ENCODE measurements at places on chromosomes 7 and 10. TPM values are rescaled to one million over a fixed set of nuclear protein-coding genes. Genes with fewer than 3 reads are reported as not detected.

DNA sequence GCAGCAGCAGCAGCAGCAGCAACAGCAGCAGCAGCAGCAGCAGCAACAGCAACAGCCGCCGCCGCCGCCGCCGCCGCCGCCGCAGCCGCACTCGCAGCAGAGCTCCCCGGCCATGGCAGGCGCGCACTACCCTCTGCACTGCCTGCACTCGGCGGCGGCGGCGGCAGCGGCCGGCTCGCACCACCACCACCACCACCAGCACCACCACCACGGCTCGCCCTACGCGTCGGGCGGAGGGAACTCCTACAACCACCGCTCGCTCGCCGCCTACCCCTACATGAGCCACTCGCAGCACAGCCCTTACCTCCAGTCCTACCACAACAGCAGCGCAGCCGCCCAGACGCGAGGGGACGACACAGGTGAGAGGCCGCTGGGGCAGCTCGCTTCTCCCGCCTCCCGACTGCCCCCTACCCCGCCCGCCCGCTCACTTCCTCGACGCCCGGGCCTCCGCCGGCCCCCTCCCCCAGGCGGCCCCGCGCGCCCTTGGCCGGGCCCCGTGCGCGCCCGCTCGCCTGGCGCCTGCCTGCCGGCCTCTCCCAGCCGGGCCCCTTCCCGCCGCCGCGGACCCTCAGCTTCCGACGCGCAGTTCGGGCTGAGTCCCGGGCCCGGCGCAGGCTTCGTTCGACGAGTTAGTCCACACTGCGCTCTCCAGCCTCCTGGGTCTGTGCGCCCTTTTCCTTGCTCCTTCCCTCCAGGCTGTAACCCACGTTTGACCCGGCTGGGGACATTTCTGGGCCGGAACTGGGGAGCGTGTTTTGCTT lies 882 bp downstream of the DLX6 start:
- H3K36me3 ChIP-seq = no peaks in the 10 kb centered on the region
- no peak overlapping the region for H3K4me3 ChIP-seq
- H3K27ac ChIP-seq = no peak overlapping the region
- H3K4me1 ChIP-seq = peaks cover 12% of the 10 kb centered on the region

GRCh38 chr10:124935946-124936345 lies 6.0 kb upstream of the ZRANB1 start:
- DNase-seq = no peak
- no peak overlapping the region for H3K27ac ChIP-seq
- H3K4me3 ChIP-seq = no peak overlapping the region
- H3K36me3 ChIP-seq = no peaks in the 10 kb centered on the region
- no peaks in the 10 kb centered on the region for H3K27me3 ChIP-seq

DNA sequence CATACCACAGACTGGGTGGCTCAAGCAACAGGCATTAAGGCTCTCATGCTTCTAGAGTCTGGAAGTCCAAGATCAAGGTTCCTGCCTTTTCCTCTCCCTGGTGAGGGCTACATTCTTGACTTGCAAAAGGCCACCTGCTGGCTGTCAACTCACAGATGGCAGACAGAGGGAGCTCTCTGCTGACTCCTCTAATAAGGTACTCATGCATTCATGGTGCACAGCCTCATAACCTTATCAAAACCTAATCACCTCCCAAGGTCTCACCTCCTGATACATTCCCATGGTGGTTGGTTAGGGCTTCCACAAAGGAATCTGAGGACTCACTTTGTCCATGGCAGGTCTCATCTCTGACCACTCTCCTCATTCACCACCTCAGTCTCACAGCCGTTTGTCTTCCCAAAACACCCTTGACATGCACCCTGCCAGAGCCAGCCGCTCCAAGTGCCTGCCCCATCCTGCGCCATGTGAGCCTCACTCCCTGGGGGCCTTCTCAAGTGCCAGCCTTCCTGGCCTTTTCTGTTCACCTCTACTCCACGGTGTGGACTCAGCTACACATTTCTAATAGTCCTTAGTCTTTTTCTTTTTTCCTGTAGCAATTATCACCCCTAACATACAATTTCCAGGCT lies 400.3 kb upstream of the ADARB2 start:
- no peaks in the 10 kb centered on the region for H3K4me1 ChIP-seq
- no peak overlapping the region for H3K4me3 ChIP-seq
- H3K27me3 ChIP-seq = no peaks in the 10 kb centered on the region
- H3K36me3 ChIP-seq = no peaks in the 10 kb centered on the region

GRCh38 chr10:122143238-122143841 lies 127.8 kb upstream of the BTBD16 start:
- no peaks in the 10 kb centered on the region for H3K27me3 ChIP-seq
- H3K4me1 ChIP-seq = no peaks in the 10 kb centered on the region
- H3K4me3 ChIP-seq = no peak overlapping the region
- no peaks in the 10 kb centered on the region for H3K36me3 ChIP-seq
- H3K27ac ChIP-seq = no peak overlapping the region

DNA sequence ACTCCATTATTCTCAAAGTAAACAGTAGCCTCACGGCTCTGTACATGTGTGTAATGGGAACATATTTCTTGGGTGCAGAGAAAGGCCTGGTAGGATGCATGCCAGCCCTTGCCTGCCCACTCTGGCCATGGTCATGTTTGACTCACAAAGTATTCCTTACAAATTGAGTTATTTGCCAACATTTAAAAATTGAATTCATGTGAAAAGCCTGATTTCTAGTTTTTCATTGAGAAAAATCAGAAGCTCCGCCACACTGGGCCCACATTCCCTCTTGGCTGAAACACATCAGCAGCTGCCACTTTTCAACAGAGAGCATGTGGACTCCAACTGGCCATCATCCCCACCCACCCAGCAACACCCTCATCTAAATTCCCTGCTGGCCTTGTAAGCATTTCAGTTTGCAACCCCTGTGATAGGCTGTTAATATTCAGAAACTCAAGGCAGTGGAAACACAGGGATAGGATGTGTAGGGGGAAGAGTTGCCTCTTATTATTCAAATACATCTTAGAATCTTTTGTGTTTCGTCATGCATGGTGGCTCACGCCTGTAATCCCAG lies 40.9 kb downstream of the CDH23 start:
- no peaks in the 10 kb centered on the region for H3K27me3 ChIP-seq
- no peaks in the 10 kb centered on the region for H3K36me3 ChIP-seq
- DNase-seq = no peak
- H3K4me1 ChIP-seq = no peaks in the 10 kb centered on the region

- H3K27ac ChIP-seq = no peak overlapping the region
- H3K36me3 ChIP-seq = no peaks in the 10 kb centered on the region
- no peaks in the 10 kb centered on the region for H3K27me3 ChIP-seq
- H3K4me3 ChIP-seq = no peak overlapping the region
These were observed 2.9 kb downstream of the AS3MT start for GRCh38 chr10:102872163-102872562.

DNA sequence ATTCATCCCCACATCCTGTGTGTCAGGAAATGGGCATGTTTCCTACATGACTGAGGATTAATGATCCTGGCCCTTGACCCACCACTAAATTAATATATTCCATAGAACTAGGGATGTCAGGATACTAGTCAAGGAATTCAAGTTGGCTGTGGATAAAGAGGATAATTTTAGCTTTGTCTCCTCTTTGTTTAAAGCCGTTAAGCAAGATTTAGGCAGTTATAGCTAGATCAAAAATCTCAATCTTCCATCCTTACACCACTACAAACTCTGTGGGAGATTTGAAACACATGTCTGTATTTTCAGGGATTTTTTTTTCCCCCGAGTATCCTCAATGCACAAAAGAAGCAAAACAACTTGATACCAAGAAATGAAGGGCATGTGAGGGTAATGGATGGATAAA lies 417.1 kb downstream of the MAGI2 start:
- H3K27ac ChIP-seq = no peak overlapping the region
- no peak for DNase-seq
- no peaks in the 10 kb centered on the region for H3K36me3 ChIP-seq
- no peaks in the 10 kb centered on the region for H3K4me1 ChIP-seq

DNA sequence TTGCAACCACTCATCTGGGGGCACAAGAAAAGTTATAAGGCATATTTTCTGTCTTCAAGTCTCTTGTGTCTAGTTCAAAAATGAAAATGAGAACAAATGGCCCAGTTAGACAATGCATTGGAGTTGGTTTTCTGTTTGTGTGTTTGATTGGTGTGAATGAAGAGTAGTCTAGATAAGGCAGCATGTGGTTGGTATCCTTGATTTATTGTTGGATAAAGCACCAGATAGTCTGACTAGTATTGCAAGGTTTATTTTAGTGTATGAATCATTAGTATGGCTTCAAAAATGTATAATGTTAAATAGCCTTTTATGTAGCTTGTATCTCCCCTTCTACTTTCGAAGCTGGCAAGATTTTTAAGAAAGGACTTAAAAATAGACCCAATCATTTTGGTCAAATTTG lies 237.3 kb downstream of the CDK14 start:
- no peak overlapping the region for H3K27ac ChIP-seq
- DNase-seq = no peak
- H3K4me1 ChIP-seq = no peaks in the 10 kb centered on the region
- H3K4me3 ChIP-seq = no peak overlapping the region
- no peaks in the 10 kb centered on the region for H3K27me3 ChIP-seq
- no peaks in the 10 kb centered on the region for H3K36me3 ChIP-seq

DNA sequence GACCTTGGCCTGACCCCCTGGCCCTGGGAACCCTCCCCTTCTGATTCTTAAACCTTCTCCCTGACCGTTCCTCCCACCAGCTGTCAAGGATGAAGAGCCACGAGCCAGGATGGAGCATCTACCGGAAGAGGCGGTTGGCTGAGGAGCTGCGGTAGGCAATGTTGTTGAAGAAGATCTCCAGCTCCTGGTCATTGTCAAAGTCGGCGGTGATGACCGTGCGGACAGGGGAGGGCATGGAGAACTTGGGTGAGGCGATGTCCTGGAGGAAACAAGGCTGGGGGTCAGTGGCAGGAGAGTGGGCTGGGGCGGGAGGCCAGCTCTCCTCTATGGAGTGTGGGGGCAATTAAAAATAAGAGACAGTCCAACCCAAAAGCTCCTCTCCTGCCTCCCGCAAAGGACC lies 51.7 kb downstream of the GOLGA7B start:
- H3K4me1 ChIP-seq = no peaks in the 10 kb centered on the region
- H3K36me3 ChIP-seq = no peaks in the 10 kb centered on the region
- H3K27me3 ChIP-seq = no peaks in the 10 kb centered on the region
- DNase-seq = no peak

Gene TMEM139
- total RNA-seq = 0.62 TPM

Gene DENND10
- 27.1 TPM for total RNA-seq

Gene WNT2
- total RNA-seq = not detected

Gene ZNF467
- 0.15 TPM for total RNA-seq

Data from naive thymus-derived CD4-positive, alpha-beta T cell (primary cell).